A549 treated with Mapracorat at 1 μM for 4 hours (cell line): ENCODE measurements at places on chromosomes 1 and 21. TPM values are rescaled to one million over a fixed set of nuclear protein-coding genes. Genes with fewer than 3 reads are reported as not detected.

Gene AKNAD1
- total RNA-seq: 0.78 to 2.5 TPM (median 1.2 TPM) in 5 replicates

Gene SHE
- total RNA-seq: 0.07 to 0.13 TPM (median 0.10 TPM) in 5 replicates

Gene KMO
- 0.64 to 1.6 TPM (median 1.0 TPM) in 5 replicates for total RNA-seq

Gene MFSD2A
- total RNA-seq: 6.1 to 7.6 TPM (median 6.9 TPM) in 5 replicates

Gene PRR9
- not detected in 5 replicates for total RNA-seq

Gene GJA5
- total RNA-seq: 0.05 TPM in 1 of 5 replicates, not detected in the others

Gene HMGB4
- total RNA-seq: not detected in 5 replicates

Gene TNFAIP8L2
- total RNA-seq: not detected in 5 replicates

Gene SLC44A5
- 0.04 to 0.06 TPM (median 0.06 TPM) in 4 of 5 replicates, not detected in the other for total RNA-seq

Gene FCRL1
- total RNA-seq: not detected in 5 replicates

Gene DNAJC6
- total RNA-seq: 5.6 to 8.7 TPM (median 6.6 TPM) in 5 replicates

Gene RHD
- not detected in 5 replicates for total RNA-seq

Gene SGIP1
- total RNA-seq: not detected in 5 replicates

Gene EGLN1
- 50.5 to 63.1 TPM (median 57.9 TPM) in 5 replicates for total RNA-seq

Gene UBL4B
- not detected in 5 replicates for total RNA-seq

Gene MTHFR
- 3.1 to 5.1 TPM (median 4.5 TPM) in 5 replicates for total RNA-seq

Gene RSRP1
- total RNA-seq: 13.8 to 24.9 TPM (median 22.1 TPM) in 5 replicates

Gene BRDT
- not detected in 5 replicates for total RNA-seq

Gene ADGRB2
- total RNA-seq: 3.9 to 6.8 TPM (median 5.5 TPM) in 5 replicates

Gene PEF1
- 41.6 to 48.1 TPM (median 45.3 TPM) in 5 replicates for total RNA-seq

Gene OR14I1
- not detected in 5 replicates for total RNA-seq

Gene PIGP
- total RNA-seq: 13.6 to 18.4 TPM (median 16.0 TPM) in 5 replicates

Gene ASTN1
- total RNA-seq: not detected in 5 replicates

Gene MYOG
- total RNA-seq: not detected in 5 replicates

Gene COL9A2
- total RNA-seq: 0.11 to 0.56 TPM (median 0.29 TPM) in 5 replicates

Gene SCNM1
- 44.5 to 47.6 TPM (median 46.1 TPM) in 5 replicates for total RNA-seq

Gene OVAAL
- 0.10 to 0.18 TPM in 2 of 5 replicates, not detected in the others for total RNA-seq

Gene TENT5C
- total RNA-seq: 0.02 to 0.10 TPM (median 0.06 TPM) in 5 replicates

Gene GLUL
- 19.7 to 27.3 TPM (median 21.3 TPM) in 5 replicates for total RNA-seq

Gene ACOT11
- total RNA-seq: 1.7 to 2.5 TPM (median 2.3 TPM) in 5 replicates

Gene MUL1
- total RNA-seq: 37.0 to 45.6 TPM (median 44.1 TPM) in 5 replicates

Gene ZNF648
- not detected in 5 replicates for total RNA-seq

Gene C1orf115
- total RNA-seq: 4.7 to 6.8 TPM (median 5.9 TPM) in 5 replicates

Gene ARTN
- 0.14 to 0.61 TPM (median 0.35 TPM) in 5 replicates for total RNA-seq

Gene LYPD8
- total RNA-seq: 0.13 to 0.19 TPM in 2 of 5 replicates, not detected in the others

Gene PNRC2
- 29.3 to 35.6 TPM (median 33.0 TPM) in 5 replicates for total RNA-seq

Gene GPR25
- not detected in 5 replicates for total RNA-seq

Gene BARHL2
- total RNA-seq: not detected in 5 replicates

Gene CD48
- not detected in 5 replicates for total RNA-seq

Gene RNASEL
- 1.2 to 2.0 TPM (median 1.8 TPM) in 5 replicates for total RNA-seq

Gene ADGRL4
- not detected in 5 replicates for total RNA-seq

Gene S100B
- total RNA-seq: not detected in 5 replicates

Gene CFAP126
- 0.19 to 0.32 TPM (median 0.24 TPM) in 3 of 5 replicates, not detected in the others for total RNA-seq

Gene MAGI3
- 3.4 to 4.8 TPM (median 3.6 TPM) in 5 replicates for total RNA-seq

Gene KDF1
- total RNA-seq: 0.18 to 0.30 TPM (median 0.22 TPM) in 3 of 5 replicates, not detected in the others

Gene HTR1D
- total RNA-seq: 14.1 to 16.1 TPM (median 14.4 TPM) in 5 replicates

Gene AVPR1B
- not detected in 5 replicates for total RNA-seq

Gene FNDC5
- 0.17 to 0.80 TPM (median 0.30 TPM) in 5 replicates for total RNA-seq

Gene RFX5
- total RNA-seq: 18.8 to 24.9 TPM (median 21.2 TPM) in 5 replicates
